ENCODE measurements at places on chromosomes 4 and X.

DNA sequence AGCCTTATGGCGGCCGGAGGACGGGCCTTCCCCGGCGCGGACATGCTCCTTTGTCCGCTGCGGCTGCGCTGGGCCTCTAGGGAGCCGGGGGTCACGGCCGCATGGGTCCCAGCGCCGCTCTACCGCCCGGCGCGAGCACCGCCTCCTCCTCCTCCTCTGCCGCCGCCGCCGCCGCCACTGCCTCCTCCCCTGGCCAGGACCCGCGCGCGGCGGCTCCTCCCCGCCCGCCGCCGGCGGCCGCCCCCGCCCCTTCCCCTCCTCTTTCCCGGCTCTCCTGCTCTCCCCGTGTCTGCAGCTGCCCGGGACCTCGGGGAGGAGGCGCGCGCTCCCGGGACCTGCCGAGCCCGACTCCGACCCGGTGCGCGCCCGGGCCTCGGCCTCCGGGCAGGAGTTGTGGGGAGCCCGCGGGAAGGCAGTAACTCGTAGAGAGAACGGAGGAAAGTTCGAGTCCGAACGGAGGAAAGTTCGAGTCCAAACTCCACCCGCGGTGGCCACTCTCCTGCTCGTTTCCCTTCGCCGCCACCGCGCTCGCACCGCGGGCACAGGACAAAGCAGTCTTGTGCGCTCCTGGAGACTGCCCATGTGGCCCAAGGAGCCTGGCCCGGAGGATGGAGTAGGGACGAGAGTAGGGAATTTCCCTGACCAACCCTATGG, at the start of gene ADGRA3:
Gene ADGRA3, minus strand, starts transcription at position 179 of the 654 bp plus-strand sequence. CDS start 282 bp downstream, outside the sequence.
- no peak for DNase-seq

DNA sequence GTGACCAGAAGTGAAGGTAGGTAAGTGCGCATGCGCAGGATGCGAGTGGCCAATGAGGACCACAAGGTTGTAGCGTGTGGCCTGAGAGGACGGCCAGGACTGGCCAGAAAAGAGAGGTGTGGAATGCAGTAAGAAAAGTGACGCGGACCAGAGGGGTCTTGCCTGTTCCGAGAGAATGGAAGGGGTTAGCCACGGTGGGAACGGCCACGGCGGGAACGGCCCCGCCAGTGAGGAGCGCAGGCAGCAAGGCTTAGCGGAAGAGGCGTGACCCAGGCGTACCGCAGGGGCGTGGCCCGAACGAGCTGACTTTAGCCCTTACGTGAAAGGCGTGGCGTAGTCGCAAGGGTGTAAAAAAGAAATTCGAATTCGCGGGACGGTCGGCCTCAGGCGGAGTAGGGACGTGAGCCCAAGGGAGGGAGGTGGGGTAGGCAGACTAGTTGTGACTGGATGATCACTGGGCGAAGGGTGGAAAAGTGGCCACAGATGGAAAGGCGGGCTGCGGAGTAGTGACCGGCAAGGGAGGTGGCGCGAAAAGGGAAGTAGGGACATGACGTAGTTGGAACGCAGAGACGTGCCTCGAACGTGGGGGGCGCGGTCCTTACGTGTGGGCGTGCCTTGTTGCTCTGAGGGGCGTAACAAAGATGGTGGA, 10.4 kb upstream of the CLTRN start:
- peak; percentile 71 for DNase-seq

DNA sequence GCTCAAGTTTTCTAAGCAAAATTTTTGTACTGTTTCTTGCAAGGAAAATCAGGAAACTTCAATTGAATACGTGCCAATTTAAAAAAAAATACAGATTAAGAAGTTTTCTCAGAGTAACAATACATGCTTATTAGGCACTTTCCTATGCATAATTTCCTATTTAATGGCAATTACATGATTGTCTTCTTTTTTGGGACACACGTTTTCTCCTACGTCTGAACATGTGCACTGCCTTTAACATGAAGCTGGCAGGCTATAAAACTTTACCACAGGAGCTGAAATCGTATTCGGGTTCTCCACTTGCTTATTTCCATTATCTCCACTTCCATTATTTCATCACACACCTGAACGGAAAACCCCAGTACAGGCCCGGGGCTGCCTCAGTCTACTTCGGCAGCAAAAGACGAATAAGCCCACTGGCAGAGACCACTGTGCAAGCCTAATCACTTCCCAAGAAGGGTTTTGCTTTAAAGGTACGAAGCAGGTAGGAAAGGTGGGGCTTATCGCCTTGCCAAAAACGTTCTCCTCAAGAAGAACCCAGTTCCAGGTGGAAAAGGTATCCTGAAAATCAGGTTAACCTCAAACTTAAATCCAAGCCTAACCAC, 575 bp downstream of the RCHY1 start:
- DNase-seq = no peak

- DNase-seq = no peak
These were observed 58.6 kb downstream of the DDX60L start for GRCh38 chr4:168421671-168422070.

DNA sequence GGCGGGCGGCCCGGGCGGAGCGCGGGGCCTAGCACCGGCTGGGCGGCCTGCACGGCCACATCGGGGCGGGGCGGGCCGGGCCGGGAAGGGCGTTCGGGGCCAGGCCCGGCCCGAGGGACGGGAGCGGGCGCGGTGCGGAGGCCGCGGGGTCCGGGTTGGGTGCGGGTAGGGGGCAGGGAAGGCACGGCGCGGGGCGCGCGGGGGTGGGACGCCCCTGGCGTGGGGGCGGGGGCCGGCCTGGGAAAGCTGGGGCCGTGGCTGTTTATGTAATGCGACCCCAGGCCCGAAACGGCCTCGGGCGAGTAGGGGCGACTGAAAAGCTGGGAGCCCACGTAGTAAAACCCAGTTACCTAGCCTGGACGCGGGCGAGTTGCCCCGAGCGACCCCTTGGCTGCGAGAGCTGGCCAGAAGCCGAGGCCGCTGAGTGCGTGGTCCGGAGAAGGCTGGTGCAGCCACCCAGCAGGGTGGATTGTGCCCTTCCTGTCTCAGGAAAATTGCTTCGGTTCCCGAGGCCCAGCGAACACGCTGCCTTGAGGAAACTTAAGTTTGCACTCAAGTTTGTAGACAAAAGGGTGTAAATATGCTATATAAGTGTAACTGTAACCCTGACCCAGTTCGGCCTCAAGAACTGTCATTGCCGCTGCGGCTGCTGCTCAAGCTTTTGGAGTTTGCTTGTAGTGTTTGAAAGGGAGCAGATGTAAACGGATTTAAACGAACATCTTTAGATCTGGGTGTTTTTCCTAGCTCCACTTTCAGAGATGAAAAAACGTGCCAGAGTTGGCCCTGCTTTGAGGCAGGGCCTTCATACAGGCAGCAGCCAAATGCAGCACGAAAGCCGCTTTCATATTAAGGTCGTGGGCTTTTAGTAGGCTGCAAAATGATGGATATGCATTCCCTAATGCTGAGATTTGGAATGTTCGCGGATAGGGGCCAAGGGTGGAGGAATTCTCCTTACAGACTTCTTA, 674 bp downstream of the SEC24B start:
- DNase-seq = no peak

- DNase-seq = no peak
These were observed 26.2 kb downstream of the MTM1 start for GRCh38 chrX:150594584-150594983.

- no peak for DNase-seq
These were observed 239.1 kb downstream of the CHM start for GRCh38 chrX:85808217-85808616.

GRCh38 chr4:62199291-62199810, 999.2 kb downstream of the ADGRL3 start:
- DNase-seq = no peak

DNA sequence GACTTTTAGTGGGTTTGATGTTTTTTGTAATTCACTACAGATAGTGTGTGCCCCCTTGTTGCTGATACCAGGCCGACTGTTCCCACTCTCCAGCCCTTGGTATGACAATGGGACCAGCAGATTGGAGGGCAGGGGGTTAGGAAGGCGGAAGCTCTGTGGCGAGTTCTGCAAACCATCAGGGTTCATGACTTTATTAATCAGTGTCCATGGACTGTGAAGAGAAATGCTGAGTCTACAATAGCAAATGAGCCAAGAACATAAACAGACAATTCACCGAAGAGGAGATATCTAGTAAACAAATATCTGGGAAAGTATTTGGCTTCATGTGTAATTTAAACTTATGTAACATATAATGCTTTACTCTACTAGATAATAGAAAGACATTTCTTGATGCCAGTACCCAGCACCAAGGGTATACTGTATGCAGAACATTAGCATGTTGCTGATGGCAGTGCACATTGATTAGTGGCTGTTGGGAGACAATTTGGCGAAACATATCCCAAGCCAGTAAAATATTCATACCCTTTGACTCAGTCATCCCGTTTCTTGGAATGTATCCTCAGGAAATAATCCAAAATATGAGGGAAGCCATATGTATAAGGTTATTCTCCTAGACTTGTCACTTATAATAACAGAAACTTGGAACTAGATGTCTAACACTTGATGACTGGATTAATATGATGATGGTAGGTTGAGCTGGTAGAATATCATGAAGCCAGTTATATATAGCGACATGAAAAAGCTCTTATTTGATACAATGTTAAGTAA, 169.4 kb downstream of the PTTG2 start:
- no peak for DNase-seq

DNA sequence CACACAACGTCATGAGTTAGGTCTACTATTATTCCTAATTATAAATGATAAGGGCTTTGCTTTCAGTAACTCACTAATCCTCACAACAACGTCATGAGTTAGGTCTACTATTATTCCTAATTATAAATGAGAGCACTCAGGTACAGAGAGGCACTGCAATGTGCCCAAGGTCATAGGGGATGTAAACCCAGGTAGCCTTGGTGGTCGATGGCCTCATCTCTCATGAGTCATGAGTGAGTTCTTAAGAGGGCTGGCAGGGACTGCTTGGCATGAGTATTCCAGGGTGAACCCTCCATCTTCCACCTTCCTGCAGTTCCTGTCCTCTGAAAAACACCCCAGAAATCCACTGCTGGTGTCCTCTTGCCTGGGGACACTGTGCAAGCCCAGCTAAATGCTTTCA, 317.1 kb downstream of the STK32B start:
- DNase-seq = no peak

Data from cerebellar nuclear complex (tissue), 1 donor.